Stimulated activated CD4-positive, alpha-beta T cell treated with anti-CD3 and anti-CD28 coated beads, Interleukin-2, amount 100 ng/mL, for 48 hours (primary cell): ENCODE measurements at places on chromosomes 4 and X.

DNA sequence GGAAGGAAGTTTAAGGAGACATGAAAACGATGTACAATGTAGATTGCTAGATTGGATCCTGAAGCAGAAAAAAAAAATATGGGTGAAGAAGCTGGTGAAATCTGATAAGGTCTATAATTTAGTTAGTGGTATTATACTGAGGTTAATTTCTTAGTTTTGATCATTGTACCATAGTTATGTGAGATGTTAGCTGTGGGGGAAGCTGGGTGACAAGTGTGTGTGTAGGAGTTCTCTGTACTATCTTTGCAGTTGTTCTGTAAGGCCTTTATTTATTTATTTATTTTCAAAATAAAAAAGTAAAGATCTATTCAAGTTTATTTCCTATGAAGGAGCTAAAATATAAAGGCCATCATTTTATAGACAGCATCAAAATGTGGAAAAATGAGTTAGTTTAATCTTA lies 12.5 kb upstream of the EXOC1 start:
- DNase-seq, result no peak

- DNase-seq, result no peak
Observed at GRCh38 chrX:18894156-18894555, 89.8 kb downstream of the PHKA2 start.

GRCh38 chrX:136467303-136467702 lies 20.4 kb upstream of the BRS3 start:
- DNase-seq, result no peak

DNA sequence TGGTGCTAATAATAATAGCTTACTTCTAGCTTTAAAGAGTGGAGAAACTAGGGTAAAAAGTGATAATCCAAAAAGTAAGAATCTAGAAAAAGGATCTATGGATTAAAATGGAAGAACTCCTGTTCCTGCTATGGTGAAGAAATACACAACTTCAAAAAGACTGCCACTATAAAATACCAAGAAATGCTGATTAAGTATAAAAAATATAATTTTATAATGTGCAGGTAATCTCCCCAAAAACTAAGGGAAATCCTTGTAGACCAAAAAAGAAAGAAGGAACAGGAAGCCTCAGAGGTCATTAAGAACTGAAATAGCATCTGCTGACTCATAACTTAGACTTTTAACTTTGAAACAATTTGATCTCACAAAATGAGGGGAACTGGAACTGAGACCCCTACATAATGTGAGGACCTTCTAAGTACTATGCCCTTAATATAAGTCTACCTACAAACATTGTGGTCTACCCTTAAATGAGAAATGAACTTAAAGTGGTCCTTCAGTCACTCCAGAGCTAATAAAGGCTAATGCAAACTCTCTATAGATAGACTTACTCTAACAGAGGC lies 50.6 kb upstream of the SRPX start:
- no peak for DNase-seq

DNA sequence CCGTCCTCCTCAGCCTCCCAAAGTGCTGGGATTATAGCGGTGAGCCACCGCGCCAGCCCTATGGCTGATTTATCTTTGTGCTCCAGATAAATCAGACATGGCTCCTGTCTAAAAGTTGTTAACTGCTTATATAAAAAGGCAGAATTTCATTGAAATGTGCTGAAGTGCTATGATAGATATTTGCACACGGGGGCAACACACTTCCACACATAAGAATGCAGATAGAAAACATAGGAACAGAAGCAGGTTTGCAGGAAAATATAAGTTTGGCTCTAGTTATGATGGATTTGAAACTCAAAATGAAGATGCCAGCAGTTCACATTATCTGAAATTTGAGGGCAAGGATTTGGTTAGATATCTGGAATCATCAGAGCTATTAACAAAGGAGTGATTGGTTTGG lies 163.1 kb upstream of the SLITRK2 start:
- no peak for DNase-seq

DNA sequence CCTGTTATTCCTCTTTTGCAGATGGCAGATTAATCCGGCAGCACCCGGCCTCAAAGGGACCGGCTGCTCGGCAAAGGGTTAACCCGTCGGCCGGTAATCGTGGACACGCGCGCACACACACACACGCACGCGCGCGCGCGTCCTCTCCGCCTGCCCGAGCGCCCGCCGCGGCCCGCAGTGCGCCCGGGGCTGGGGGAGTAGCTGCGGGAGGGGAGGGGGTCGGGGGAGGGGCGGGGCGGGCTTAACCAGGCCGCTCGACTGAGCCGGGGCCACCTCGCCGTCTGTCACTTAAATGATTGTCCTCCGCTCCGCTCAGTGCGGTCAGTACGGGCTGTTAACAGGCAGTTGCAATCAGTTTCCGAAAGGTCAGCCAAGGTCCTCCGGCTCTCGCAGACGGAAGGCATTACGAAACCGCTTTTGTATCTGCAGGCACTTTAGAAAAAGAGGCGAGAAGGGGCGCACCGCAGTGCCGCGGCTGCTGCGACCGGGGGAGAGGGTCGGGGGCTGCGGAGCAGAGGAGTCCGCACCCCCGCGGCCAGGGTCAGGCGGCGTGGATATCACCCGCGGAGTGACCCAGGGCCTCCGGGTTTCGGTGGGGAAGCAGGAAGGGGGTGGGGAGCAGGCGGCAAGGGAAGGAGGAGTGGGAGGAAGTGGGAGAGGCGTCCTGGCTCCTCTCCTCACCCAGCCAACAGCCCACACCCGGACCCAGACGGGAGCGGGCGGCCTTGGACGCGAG lies 57.3 kb upstream of the BCOR start:
- DNase-seq, result no peak

- DNase-seq, result no peak
Observed at GRCh38 chr4:43763029-43763610, 685.5 kb downstream of the KCTD8 start.

DNA sequence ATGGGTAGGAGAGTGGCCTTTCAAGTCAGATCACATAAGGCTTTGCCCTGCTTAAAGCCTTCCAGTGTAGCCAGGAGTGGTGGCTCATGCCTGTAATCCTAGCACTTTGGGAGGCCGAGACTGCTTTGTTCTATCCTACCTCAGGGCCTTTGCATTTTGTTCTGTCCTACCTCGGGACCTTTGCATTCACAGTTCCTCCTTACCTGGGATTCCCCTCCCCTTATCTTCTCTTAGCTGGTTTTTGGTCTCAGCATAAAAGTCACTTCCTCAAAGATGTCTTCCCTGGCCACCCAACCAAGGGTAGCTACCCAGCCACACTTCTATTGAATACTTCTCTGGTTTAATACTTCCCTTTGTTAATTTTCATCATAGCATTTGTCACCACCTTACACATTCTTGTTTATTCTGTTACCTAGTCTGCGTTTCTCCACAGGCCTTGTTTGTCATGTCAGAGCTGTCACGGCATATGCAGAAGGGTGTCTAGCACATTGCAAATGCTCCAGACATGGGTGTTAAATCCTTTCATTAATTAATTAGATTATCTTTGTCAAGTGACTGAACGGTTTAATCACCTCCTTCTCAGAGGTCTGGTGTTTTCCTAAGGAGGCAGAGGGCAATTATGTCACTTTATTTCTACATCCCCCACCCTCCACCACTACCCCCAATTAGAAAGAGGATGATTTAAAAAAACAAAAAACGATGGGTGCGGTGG lies 11.3 kb upstream of the SETD7 start:
- DNase-seq, result no peak

- DNase-seq, result no peak
Observed at GRCh38 chrX:118739577-118739976, 12.2 kb downstream of the IL13RA1 start.

- DNase-seq, result no peak
Observed at GRCh38 chr4:66204534-66205247, 534.4 kb upstream of the EPHA5 start.

DNA sequence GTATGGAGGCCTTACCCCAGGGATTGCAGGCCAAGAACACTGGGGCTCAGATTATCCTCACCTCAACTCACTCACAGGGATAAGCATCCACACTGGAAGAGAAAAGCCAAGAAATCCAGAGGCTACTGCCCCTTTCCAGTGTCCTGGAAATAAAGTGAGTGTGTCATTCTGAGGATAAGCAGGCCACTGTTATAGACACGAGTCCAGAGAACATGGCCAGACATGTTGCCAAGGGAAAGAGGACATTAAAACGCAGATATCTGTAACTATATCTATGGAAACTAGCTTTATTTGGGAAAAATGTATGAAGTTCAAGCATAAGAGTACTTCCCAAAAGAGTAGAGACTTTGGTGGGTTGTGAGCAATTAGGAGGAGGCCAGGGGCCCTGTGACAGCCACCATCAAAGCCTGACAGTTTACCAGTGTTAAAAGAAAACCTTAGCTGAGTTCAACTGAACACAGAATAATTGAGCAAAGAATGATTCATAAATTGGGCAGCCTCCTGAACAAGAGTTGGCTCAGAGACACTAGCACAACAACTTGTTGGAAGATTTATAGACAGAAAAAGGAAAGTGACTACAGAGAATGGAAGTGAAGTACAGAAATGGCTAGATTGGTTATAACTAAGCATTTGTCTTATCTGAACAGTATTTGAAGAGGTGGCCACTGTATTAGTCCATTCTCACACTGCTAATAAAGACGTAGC lies 1222.2 kb downstream of the STIM2 start:
- no peak for DNase-seq
